ENCODE measurements at places on chromosomes 5 and 9.

- no peak for DNase-seq
Observed at GRCh38 chr5:97666783-97667182, 483.7 kb upstream of the RIOK2 start.

DNA sequence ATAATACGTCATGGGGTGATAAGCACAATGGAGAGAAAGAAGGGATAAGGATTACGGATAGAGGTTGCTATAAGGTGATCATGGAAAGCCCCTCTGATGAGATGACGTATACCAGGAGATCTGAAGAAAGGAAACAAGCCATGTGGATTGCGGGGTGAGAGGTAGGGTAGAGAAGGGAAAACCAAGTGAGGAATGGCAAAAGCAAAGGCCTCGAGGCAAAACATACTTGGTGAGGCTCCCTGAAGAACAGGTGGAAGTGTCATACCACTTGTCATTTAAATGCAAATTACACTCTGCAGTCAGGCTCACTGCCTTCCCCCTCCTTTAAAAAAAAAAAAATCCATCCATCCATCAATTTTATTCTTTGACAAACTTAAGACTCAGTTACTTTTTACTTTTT, 420.8 kb downstream of the RAB3C start:
- DNase-seq, result no peak

DNA sequence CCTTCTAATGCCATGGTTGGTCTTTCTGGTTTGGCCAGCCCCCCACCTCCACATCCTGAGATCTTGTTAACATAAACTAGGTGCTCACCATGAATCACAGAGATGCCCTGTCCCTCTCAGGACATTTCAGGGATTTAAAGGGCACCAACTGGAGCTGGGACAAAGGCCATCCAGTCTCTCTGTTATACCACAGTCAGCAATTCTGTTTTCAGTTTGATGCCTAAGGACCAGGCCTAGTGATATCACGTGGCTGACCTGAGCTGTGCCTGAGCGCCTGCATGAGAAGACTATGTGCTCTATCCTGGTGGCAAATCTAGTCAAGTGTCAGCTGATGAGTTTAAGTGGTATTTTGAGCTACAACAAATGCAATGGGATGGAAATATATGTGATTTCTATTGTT, 26.1 kb downstream of the SPIN1 start:
- no peak for DNase-seq

DNA sequence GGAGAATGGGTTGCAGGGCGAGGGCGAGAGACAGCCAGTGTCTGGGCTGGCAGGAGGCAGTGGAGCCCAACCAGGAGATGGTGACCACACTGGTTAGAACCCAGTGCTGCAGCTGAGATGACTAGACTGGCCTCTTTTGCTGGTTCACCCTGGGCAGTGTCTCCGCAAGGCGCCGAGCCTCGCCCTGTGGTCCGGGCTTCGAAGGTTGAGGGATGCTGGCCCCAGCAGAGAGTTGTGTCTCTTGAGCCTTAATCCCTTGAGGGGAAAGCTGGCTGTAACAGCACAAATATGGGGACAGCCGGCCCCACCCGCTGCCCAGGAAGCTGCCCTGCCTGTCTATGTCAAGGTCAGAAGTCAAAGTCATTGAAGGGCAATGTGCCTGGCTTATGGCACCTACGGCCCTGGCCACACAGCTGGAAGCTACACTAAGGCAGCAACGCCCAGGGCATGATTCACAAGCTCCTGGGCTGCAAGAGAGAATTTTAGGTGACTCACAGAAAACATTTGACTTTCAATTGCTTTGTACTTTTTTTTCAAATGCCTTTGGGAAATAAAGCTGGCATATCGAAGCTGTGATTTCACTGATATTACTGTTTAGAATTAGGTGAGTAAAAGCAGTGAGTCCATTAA, 33.3 kb downstream of the NKX2-5 start:
- DNase-seq, result no peak

DNA sequence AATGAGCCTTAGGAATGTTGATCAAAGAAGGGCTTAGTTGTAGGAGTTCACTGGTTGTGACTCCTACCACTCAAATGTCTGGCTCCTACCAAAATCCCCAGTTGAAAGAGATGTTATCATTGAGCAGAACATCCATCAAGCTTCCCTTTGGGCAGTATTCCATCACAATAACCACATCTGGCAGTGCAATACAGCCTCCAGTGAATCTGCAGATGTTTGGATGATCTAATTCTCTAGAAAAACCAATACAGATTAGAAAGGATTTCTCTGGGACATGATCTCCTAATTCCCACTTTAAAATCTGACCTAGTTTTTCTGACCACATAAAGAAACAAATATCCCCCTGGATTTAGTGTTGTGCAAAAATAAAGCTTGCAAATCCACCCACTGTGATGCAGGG, 81.6 kb downstream of the TMEM215 start:
- no peak for DNase-seq

DNA sequence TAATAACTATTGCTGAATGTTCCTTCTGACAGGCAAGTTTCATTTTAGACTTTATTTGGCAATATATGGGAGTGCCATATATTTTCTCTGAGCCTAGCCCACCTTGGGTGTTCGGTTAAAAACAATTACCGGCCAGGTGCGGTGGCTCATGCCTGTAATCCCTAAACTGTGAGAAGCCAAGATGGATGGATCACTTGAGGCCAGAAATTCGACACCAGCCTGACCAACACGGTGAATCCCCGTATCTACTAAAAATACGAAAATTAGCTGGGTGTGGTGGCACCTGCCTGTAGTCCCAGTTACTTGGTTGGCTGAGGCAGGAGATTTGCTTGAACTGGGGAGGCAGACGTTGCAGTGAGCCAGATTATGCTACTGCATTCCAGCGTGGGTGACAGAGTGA, 47.9 kb downstream of the TNFSF15 start:
- no peak for DNase-seq
